Muscle of leg (tissue), 16 donors: ENCODE measurements at places on chromosomes 1 and 21. TPM values are rescaled to one million over a fixed set of nuclear protein-coding genes. Genes with fewer than 3 reads are reported as not detected.

DNA sequence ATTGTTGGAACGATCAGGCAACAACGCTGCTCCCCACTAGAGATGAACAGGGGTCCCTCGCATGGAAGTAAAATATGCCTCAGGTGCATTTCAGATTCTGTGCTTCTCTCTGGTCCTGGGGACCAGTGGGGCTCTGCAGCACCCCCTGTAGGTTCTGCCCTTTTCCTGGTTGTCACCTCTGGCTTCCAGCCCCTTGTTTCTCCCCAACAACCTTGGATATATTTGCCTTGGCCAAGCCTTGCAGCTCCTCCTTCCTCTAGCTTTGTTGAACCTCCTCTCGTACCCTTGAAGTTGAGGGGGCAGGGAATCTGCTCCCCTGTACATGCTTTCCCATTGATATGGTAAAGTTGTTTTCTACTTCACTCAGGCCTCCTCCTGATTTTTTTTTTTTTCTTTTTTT lies 5.4 kb upstream of the RGSL1 start:
- no peaks in the 10 kb centered on the region for H3K36me3 ChIP-seq
- no peaks in the 10 kb centered on the region for H3K27me3 ChIP-seq
- DNase-seq = no peak
- H3K4me1 ChIP-seq = no peaks in the 10 kb centered on the region

The DEPDC1 gene
- 6.8 TPM for total RNA-seq

- peak overlapping the region; percentile 91 for H3K4me3 ChIP-seq
- peaks cover 5% of the 10 kb centered on the region for H3K36me3 ChIP-seq
- H3K27me3 ChIP-seq = no peaks in the 10 kb centered on the region
- DNase-seq = peak; percentile 42
- H3K27ac ChIP-seq = peak overlapping the region; percentile 87
Observed at GRCh38 chr1:150973836-150974579, 627 bp downstream of the CERS2 start.

The CCDC17 gene
- total RNA-seq = 1.2 TPM

DNA sequence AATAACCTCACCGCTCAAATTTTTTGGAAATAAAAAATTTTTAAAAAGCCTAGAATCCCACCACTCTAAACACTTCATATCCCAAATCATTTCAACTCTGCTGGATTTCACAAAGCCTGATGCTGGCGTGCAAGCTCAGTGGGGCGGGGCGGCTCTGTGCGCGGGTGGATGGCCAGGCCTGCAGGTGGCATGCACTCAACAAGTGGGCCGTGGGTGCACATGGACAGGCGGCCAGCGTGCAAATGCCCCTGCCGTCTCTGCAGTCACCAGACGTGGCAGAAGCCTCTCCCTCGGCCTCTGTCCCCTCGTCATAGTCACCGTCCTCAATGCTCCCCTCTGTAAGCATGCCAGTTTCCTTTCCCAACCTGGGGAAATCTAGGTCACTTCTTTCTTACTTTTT lies 6.6 kb upstream of the PDE9A start:
- H3K4me1 ChIP-seq = peaks cover 25% of the 10 kb centered on the region
- no peak for DNase-seq
- H3K27ac ChIP-seq = no peak overlapping the region
- peaks cover 4% of the 10 kb centered on the region for H3K27me3 ChIP-seq
- H3K4me3 ChIP-seq = no peak overlapping the region
